CD4-positive, alpha-beta T cell treated with Interleukin-10 for 1 hour (primary cell): ENCODE measurements at places on chromosomes 4 and X.

DNA sequence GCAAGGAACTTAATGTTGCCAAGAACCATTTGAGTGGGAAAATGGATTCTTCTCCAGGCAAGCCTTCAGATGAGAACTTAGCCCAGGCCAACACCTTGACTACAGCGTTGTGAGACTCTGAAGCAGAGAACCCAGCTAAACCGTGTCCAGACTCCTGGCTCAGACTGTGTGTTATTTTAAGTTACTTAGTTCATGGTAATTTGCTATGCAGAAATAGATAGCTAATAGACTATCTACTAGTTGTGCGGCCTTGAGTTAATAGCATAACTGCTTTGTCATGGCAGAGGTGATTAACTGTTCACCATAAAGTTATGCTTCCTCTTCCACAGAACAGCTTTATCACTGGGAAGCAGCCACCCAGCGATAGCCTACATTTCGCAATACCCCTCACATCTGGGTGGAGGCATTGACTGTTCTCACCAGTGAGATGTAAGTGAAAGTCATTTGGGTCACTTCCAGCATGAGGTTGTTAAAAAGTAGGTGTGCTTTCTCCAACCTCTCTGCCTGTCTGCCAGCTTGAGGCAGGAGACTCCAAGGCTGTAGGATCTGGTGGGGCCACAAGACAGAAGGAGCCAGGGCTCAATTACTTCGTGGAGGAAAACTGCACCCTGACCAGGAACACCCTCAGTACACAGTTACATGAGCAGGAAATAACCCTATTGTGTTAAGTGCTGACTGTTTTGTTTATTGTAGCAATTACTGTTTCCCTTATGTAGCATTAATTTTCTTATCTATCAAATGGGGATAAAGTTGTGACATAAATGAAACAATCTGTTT lies 94.2 kb downstream of the GPAT3 start:
- no peak for DNase-seq

DNA sequence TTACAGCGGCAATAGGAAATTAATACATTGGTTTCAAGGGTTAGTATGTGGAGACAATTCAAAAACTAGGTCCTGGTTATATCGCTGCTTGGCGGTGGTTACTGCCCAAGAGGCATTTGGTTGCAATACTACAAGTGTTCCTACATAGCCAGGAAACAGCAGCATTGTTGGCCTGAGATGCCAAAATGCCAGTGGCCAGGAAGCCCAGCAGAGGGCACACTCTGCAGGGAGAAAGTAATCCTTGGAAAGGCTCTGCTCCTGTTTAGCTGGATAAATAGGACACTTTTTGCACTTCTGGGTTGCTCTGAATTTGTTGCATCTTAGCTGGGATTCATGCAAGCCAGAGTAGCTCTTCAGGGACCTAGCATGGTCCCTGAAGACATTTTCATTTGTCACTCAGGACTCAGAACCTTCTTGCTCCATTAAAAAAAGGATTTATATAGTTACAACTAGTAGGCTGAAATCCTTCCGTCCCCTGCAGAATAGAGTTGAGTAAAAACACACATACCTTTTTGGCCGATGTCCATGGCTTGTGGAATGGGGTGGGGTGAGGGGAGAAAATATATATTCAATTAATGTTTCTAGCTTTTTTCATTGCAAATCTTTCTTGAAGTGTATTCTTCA lies 8.1 kb upstream of the GPR119 start:
- no peak for DNase-seq

DNA sequence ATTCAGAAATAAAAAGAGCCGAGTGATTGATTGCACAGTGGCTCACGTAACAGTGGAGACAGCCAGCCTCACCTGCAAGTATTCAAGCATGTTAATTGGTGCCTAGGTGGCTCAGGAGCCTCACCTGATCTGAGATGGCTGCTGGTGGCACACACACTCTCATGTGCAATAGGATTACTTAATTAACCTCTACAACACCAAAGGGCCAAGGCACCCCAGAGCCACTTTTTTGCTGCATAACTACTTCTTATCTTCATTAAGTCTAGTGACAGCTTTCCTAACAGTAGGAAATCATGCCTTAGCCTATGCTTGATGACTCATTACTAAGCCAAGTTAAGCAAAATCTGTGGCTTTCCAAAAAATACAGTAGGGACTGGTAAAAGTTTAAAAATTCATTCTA lies 117.3 kb upstream of the NOCT start:
- DNase-seq = no peak

DNA sequence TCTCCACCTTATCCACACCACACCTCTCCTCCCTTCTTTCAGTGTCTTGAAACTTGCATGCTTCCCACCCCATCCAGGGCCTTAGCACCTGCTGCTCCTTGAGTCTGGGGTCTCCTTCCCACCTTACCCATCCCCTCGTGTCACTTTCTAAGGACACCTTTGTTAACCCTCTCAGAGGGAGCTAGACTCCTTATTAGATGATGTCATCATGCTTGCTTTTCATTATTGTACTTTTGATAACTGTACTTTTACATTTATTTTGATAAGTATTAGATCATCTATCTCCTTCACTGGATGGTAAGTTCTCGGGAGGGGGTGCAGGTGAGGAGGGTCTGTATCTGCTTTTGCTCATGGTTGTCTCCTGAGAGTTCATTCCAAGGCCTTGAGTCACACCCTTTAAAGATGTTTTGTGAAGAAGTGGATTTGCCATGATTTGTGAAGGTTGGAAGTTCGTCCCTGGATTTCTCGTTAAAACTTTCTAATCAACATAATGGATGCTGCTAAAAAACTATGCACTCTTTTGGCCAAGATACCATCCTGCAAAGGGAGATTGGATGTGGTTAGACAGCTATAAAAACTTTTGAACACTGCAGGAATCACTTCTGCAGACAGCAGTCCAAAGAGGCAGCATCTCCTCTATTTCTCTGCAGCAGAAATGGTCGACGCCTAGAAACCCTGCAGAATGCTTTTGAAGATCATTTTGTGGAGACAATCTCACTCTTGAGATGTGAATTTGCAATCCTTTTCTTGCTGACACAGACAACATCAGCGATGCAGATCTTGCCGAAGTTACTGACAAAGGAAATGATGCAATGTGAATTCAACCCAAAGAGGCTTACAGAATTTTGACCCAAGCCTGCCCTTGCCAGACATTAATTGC lies 69.6 kb downstream of the ENPP6 start:
- no peak for DNase-seq

DNA sequence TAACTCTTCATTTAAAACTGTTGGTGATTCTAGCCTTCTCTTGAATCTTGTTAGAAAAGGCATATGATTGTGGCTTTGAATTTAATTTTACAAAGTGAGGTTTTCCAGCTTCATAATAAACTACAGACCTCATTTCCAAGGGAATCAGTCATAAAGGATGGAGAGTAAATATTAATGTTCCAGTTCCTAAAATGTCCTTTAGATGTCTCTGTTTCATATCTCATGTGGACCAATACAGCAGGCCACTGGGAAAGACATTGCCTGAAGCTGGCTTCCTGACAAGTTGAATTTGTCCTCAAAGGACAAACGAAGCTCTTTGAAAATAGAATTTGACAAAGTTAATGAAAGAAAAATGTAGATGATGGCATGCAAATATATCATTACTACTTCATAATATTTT lies 125.4 kb downstream of the ZNF330 start:
- peak; percentile 10 for DNase-seq

DNA sequence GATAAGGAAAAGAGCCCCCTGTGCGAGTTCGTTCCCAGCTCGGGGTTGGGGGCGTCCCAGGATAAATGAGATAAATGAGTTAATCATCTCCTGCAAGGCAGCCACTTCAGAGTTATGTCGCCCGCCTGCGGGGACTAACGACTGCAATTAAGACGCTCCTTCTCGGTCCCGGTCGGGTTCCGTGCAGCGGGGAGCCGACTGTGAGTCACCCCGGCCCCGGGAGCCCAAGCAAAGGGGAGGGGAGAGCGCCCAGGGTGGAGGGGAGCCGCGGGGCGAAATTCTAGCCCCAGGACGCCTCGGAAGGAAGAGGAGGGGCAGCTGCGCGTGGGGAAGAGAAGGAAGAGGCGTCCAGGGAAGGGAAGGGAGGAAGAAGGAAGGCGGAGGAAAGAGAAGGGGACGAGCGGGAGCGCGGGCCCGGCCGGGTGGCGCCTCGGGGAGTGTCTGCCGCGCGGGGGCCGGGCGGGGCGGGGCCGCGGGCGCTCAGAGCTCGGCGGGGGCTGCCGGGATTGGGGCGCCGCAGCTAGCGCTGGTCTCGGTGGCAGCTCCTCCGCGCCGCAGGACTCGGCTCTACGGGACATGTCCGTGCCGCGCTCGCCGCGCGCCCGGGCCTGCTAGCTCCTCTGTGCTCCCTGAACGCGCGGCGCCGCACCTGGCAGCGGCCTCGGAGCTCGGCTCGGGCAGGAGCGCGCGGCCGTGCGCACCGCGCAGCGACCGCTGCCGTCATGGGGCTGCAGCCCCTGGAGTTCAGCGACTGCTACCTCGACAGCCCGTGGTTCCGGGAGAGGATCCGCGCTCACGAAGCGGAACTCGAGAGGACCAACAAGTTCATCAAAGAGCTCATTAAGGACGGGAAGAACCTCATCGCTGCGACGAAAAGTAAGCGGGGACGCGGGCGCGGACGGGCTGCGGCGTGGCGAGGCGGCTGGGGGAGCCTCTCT lies at the start of gene ARHGAP10:
TSS of gene ARHGAP10 (plus strand) at position 509 of the 938 bp plus-strand sequence. CDS start at position 723, 214 bp downstream.
- peak; percentile 65 for DNase-seq

- no peak for DNase-seq
Measured at GRCh38 chrX:118964252-118964651, 10.2 kb upstream of the LONRF3 start.

DNA sequence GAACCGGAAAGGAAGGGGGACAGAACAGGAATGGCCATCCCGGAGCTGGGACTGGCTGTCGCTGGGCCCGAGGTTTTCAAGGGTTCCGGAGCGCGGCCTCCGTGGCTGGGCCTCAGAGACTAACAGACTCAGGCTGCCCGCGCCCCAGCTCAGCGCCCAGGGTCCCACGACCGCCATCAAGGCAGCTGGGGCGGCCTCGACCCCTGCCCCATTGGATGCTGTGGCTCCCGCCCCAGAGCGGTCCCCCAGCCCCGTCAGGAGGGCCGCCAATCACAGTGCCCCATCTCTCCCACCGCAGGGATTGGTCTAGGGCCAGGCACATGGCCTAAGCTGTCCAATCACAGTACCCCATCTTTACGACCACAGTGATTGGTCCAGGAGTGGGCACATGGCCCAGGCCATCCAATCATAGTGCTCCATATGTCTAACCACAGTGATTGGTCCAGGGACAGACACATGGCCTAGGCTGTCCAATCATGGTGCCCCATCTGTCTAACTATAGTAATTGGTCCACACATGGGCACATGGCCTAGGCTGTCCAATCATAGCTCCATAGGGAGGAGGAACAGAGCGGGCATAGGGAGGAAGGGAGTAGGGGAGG lies 105.3 kb upstream of the NKX1-1 start:
- peak; percentile 47 for DNase-seq

- DNase-seq = no peak
Measured at GRCh38 chr4:20816287-20816686, 116.0 kb downstream of the PACRGL start.

DNA sequence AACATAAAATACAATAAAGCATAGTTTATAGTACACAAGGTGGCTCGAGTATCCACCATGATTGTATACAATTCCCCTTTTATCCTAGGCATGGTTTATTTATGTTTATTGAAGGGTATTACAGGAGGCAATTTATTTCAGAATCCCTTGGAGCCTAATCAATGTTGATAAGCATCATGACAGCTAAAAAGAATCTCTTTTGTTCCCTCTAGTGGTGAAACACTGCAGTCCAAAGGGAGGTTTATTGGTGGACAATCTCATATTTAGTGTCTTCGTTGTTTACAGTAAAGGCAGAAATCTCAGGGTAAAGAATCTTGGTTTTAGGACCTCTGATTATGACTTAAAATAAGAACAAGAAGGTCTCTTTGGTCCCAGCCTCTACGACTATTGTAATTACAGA lies 1712.5 kb downstream of the C4orf33 start:
- no peak for DNase-seq

DNA sequence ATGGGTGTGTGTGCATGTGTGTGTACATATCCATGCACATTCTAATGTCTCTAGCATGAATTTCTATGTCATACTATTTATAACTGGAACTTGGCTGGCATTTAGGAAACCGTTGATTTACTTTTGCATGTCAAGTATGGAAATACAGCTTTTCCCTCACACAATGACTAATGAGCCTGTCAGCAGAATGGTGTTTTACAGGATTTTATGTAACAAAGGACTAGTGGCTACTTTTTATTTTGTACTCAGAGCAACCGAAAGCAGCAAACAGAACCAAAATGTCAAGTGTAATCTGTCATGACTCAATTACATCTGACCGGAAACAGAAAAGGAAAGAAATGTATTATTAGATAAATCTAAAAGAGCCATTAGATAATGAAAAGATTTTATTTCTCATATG lies 1911.5 kb upstream of the AGA start:
- no peak for DNase-seq

DNA sequence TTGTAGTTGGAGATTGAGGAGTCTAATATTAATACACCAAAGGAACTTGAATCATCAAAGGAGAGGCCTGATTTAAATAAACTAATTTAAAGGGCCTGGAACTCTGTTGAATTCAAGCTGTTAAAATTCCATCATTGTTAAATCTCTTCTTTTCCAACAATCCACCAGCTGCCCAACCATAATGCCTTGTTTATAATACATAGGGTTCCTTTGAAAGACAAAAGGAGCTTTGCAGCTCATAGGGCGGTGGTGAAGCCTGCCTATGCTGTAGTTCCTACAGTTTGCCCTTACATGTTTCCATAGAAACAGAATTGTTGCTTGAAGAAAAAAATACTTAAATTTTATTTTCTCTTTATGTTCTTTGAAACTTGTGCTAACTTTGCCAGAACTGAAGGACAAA lies 102.8 kb downstream of the GLUD2 start:
- DNase-seq = no peak

- DNase-seq = no peak
Measured at GRCh38 chr4:101218346-101218745, 129.0 kb downstream of the PPP3CA start.

- no peak for DNase-seq
Measured at GRCh38 chr4:187090401-187090800, 366.7 kb upstream of the FAT1 start.

DNA sequence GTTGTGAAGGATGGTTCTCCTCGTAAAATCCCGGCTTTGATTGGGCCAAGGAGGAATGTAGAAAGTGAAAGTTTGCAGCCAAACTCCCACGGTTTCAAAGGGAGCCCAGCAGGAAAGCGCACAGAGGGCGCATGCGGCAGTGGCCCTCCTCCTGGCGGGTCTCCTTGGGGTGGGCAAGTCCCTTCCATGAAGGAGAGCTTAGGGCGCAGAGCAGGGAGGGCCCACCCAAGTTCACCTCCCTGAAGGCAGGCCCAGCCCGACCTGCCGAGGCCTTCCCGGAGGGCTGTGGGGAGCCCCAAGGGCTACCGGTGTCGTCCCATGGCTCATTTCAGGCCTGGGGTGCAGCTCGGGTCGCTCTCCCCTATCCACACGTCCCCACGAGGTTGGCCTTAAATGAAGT lies 2.0 kb downstream of the PDZD4 start:
- DNase-seq = no peak
